ENCODE measurements at places on chromosomes 5 and 9.

DNA sequence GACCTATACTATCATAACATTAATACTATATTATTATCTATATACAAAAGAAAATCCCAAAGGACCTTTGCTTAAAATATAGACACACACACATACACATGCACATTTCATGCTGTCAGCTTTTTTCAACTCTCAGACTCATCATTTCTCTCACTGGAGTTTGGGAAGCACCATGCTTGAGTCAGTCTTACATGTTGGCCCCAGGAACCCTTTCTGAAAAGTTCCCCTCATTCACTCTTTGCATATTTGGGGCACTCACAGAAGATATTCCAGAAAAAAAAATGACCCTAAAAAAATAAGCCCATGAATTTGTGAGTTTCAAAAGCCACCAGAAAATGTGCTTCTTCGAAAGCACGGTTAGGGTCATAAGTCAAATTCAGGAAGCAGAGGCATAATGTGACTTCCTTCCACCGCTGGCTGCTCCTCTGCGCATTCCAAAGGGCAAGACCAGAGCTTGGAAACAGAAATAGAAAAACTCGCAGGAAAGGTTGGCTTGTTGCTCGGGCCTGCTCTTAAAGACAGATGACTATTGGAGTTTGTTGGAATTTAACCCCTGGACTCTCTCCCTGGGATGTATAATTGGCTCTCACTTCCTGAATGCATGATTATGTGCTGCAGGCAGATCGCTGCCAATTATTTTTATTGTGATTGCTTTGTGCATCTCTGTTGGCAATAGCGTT, 129.7 kb upstream of the IQGAP2 start:
- no peak for DNase-seq

DNA sequence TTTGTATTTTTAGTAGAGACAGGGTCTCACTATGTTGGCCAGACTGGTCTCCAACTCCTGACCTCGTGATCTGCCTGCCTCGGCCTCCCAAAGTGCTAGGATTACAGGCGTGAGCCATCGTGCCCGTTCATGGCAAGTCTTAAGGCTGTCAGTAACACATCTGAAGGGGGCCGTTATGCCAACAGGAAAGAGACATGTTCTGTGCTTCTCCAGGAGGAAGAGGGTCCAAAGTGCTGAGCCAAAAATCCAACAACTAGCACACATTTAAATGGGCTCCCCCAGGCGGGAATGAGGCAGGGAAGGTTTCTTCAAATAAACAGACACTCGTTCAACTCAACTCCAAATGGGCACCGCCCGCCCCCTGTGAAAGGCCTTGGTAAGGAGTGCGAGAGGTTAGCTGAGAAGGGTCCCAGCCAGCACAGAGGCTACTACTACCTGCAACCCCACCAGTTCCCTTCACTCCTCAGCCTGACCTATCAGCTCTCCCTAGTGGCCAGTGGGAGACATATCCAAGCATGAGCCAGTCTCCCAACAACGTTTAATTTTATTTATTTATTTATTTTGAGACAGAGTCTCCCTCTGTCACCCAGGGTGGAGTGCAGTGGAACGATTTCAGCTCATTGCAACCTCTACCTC, 84.1 kb upstream of the DMRT1 start:
- no peak for DNase-seq

DNA sequence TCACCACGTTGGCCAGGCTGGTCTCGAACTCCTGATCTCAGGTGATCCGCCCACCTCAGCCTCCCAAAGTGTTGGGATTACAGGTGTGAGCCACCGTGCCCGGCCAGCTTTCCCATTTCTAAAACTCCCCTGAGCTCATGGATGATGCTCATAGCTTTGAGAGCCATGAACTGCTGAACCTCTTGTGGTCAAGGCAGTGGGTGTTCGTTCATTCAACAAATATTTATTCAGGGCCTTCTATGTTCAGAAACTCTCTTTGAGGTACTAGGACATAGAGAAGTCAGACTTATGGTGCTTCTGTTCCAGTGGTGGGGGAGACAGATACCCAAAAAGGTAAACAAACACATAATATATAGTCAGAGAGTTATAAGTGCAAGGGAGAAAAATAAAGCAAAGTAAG, 2.7 kb downstream of the BSPRY start:
- DNase-seq: no peak

DNA sequence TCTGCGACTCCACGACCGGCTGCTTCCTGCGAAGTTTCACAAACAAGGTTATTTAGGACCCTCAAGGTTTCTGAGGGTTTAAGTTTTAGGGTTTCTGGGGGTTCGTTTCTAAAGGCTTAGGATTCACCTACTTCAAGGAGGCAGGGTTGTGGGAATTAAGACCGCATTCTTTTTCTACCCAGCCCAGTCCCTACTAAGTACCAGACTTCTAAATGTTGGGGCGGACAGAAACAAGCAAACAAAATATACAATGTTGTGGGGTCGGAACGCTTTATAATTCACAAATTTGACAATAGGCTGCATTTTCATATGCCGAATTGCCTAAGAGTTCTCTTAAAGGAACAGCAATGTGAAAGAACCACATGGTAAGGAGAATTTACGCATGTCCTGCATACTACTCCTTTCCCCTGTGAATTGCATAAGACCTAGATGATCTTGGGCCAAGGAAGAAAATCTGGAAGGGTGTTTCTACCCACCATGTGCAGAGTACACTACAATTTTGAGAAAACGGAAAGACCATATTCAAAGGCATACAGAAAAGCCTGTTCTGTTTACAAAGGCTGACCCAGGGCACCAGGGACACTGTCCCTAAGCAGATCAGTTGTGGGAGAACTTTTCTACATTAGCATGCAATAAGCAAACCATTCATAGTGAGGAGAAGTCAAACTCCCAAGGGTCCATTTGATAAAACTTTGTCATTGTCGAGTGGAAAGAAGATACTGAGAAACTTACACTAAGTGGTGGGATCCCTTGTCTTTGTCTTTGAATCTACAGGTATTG, 457.3 kb downstream of the RAB3C start:
- DNase-seq: no peak

- no peak for DNase-seq
Observed at GRCh38 chr5:64299805-64300204, 134.2 kb downstream of the RNF180 start.

- DNase-seq: no peak
Observed at GRCh38 chr9:98121058-98121457, 2.0 kb upstream of the TRIM14 start.

DNA sequence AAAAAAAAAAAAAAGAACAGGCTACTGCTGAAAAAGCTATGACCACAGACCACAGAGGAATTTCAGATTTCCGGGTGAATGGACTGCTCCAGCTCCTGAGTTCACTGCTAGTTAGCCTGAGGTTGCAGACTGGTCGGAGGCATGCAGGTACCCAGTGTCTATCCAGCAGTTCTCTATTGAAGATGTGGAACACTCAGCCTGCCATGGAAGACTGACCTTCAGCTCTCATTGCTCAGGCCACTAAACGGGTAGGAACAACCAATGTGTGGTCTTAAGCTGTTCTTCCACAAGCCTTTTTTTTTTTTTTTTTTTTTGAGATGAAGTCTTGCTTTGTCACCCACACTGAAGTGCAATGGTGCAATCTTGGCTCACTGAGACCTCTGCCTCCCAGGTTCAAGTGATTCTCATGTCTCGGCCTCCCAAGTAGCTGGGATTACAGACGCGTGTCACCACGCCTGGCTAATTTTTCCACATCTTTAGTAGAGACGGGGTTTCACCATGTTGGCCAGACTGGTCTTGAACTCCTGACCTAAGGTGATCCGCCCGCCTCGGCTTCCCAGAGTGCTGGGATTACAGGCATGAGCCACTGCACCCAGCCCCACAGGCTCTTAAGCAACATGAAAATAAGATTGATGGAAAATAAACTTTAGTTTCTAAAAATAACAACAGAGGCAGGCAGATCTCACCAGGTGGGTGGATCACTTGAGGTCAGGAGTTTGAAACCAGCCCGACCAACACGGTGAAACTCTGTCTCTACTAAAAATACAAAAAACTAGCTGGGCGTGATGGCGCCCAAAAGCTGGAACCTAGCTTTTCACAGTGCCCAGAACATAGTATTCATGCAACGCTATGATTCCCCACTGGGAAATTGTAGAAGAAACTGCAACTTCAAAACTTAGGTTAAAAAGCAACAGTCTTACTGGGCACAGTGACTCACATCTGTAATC, 20.0 kb upstream of the NPM1 start:
- DNase-seq: no peak

DNA sequence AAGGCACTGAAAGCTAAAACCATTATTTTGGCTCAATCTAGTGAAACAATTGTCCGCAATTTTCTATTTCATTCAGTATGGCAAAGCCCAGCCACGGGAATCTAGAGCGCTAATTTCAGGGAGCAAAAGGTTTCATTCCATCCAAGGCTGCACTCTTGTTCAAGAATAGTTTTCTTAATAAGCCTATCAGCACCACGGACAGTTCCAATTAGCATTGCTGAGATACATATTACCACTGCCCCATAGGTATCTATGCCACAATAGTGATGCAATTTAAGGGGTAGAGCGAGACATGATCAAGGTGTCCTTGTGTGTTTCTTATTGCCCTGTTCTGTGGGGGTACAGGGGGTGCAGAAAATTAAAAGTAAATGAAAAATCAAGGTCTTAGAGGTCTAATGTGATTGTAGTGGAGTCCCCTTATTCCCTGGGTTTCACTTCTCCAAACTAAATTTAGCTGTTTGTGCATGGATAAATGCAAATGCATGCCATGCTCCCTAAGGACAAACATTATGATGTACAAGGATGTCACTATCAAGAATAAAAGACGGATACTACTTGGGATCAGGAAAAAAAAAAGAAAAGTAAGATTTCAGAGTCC, 45.5 kb downstream of the SPOCK1 start:
- DNase-seq: no peak

DNA sequence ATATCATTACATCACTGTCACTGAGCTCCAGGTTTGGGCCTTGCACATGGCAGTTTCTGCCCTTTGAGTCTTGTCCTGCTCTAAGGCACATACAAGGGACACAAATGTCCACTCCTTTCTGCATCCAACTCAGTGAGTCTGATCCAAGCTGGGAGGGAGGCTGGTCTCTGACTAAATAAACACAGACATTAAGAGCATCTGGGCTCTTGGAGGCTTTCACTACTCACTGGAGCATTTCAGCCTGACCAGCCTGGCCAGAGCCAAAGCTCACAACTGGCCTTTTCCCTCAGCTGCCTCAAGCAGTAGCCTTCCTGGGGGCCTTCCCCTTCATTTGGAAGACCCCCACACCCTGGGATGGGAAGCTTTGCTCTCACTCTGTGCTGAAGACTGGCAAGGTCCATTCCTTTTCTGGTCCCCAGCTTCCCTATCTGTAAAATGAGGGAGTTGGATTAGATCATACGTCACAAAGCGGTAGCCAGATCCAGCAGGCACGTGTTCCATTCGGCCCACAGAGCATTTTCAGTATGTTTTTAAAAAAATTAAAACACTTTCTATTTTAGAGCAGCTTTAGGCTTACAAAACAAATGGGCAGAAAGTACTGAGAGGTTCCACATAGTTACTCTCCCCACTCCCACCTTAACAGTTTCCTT, 58.6 kb upstream of the XPA start:
- DNase-seq: no peak

GRCh38 chr5:134071614-134072207, 42.8 kb upstream of the TCF7 start:
- DNase-seq: no peak

GRCh38 chr5:74632947-74633356, 7.6 kb downstream of the ENC1 start:
- no peak for DNase-seq

GRCh38 chr5:129945774-129946270, 41.6 kb downstream of the CHSY3 start:
- DNase-seq: no peak

DNA sequence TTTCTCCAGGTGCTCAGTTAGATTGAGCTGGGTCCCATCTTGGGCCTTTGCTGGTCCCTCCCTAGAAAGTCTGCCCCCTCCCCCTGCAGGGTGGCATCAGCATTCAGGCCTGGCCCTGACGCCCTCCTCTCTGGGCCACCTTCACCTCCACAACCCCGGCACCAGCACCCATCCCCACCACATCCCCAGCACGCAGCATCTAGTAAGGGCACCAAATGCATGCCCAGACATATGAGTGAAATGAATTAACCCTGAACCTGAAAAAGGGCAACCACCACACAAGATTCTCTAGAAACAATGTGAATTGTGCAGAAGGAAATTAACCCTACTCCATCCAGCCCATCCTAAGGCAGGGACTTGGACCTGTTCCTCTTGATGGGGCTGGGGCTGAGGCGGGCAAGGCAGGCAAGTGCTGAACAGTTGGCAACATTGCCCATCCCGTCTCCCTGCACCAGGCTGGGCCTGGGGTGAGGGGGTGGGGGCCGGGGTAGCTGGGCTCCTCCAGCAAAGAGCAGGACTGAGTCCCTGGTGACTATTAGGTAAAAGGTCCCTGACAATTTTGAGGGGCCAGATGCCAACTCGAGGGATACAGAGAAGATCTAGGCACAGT, 125.9 kb downstream of the KCNIP1 start:
- no peak for DNase-seq

DNA sequence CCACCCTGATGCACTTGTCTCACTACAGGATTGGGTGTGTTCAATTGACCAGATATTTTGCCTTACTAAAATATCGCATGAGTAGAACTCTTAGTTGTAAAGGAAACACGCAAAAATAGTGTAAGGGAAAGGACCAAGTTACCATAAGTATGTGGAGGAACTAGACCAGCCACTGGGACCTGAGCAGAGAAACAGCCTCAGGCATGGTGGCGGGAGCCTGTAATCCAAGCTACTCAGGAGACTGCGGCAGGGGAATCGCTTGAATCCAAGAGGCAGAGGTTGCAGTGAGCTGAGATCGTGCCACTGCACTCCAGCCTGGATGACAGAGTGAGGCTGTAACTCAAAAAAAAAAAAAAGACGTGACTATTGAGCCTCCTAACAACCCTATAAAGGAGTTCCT, 117.9 kb upstream of the SPATA31C2 start:
- no peak for DNase-seq

- no peak for DNase-seq
Observed at GRCh38 chr9:100229136-100229535, 123.6 kb downstream of the TEX10 start.

- no peak for DNase-seq
Observed at GRCh38 chr5:176337913-176338312, 23.7 kb downstream of the KIAA1191 start.

GRCh38 chr5:113234546-113234945, 200.2 kb downstream of the TSSK1B start:
- no peak for DNase-seq

DNA sequence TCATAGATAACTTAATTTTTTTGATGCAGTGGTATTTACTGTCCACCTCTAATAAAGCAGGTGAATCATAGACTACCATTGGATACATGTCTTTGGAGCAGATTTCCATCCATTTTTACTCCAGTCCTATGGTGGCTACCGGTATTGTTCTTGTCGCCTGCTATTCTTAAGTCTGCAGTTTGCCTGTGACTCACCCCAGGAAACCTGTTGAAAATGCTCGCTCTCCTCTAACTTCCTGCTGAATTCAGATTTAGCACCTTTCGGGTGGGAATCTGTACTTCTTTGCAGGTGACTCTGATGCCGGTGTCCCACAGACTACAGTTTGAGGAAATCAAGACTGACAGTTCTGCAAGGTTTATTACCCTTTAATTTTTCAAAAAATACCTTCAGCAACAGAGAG, 58.8 kb upstream of the DHFR start:
- DNase-seq: no peak

- no peak for DNase-seq
Observed at GRCh38 chr5:123429993-123430392, 6.8 kb upstream of the CEP120 start.
